ENCODE measurements at places on chromosomes 5 and 9.

GRCh38 chr5:112586596-112587062 lies 151.1 kb upstream of the APC start:
- peak; percentile 21 for DNase-seq

GRCh38 chr9:74803376-74804017 lies 84.2 kb downstream of the TRPM6 start:
- DNase-seq, result no peak

DNA sequence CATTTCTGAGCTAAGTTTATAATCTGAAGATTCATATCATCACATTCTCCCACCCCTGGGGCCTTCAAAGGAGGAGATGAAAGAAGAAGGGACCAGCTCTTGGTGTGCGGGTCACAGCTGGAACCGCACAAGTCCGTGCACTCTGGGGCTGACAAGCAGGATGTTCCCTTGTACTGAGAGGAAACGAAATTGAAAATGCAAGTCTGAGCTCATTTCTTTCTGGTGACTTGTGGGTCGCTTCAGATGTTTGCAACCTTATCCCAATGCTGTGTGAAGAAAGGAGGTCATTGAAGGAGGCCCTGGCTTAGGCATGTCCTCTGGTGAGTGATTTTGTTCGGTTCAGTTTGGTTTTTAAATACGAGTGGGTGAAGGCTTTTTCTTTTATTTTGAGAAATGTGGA lies 59.6 kb downstream of the C9orf152 start:
- DNase-seq, result no peak

DNA sequence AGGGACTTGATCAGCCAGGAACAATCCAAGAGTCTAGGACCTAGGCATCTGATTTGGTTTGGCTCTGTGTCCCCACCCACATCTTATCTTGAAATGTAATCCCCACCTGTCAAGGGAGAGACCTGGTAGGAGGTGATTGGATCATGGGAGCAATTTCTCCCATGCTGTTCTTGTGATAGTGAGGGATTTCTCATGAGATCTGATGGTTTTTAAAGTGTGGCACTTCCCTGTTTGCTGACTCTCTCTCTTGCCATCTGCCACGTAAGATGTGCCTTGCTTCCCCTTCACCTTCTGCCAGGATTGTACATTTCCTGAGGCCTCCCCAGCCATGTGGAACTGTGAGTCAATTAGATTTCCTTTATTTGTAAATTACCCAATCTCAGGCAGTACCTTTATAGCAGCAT lies 201.7 kb upstream of the ACTBL2 start:
- DNase-seq, result no peak

GRCh38 chr9:87950765-87951488 lies 23.4 kb downstream of the CDK20 start:
- DNase-seq, result no peak

GRCh38 chr9:27280860-27281259 lies 16.1 kb downstream of the EQTN start:
- no peak for DNase-seq

GRCh38 chr5:62149879-62150278 lies 156.1 kb upstream of the KIF2A start:
- no peak for DNase-seq

DNA sequence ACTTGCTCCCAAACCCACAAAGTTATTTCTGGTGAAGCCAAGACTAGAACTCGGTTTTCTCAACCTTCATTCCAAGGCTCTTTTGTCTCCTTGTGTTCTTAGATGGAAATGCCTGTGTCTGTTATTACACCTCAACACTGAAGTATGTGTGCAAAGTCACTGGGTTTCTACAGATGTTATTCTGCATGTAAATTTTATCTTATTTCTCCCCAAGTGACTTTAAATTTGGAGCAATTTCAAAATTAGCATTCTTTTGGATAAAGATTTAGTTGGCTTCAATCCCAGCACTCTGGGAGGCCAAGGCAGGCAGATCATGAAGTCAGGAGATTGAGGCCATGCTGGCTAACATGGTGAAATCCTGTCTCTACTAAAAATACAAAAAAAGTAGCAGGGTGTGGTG lies 104.4 kb upstream of the GNA14 start:
- no peak for DNase-seq

GRCh38 chr5:84680908-84681307 lies 296.2 kb upstream of the EDIL3 start:
- DNase-seq, result no peak

DNA sequence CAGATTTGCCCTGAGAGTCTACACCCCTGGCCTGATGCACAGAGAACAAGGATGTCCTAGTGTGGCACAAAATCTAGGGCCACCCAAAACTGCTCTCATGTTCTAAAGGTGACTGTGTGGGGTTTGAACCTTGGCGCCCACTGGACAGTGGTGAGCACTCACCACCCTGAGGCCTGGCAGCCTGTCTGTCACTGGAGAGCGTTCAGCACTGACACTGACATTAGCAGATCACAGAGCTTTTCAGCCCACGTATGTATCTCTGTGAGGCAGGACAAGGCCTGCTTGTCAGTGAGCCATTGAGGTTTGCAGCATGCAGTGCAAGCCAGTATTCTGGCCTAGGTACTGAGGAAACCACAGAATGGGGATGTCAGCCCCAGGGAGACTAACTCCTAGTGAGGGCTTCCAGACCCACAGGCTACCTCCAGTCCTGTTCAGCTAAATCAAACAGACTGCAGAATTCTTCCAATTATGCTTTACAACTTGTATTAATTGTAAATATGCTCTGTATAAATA lies 38.9 kb upstream of the SLC2A8 start:
- DNase-seq, result no peak

DNA sequence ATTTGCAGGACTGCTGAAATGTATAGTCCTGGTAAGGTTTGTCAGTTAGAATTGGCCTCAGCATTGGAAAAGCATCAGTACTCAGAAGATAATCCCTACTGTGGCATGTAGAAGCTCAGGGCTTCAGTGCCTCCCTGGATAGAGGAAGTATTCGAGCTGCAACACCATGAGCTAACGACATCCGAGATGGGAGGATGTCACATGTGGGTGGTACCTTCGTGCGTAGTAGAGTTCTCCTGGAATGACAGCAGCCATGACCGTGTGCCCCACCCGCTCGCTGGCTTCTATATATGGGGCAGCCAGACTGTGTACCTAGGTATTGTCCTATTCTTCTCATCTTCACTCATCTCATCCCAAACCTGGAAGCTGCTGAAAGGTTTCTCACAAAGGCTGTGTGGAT lies 345.8 kb upstream of the KLF9 start:
- no peak for DNase-seq

GRCh38 chr5:173878224-173878967 lies 9.8 kb upstream of the CPEB4 start:
- no peak for DNase-seq

GRCh38 chr9:116460026-116460425 lies 227.1 kb upstream of the TRIM32 start:
- no peak for DNase-seq

DNA sequence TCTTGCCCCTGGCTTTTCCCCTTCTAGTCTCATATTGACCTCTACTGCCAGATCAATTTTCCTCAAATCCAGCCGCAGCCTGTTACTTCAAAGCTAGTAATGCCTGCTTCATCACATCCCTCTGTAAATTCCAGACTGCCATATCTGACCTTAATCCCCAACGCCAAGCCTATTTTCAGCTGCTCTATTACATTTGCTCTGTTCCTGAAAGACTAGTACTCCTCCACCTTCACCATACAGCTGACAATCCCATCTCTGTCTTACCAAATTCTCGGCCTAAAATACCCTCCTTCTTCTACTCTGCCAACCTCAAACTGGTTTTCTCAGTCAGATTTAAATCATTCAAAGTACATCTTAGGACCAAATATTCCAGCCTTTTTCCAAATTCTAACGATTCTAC lies 420.2 kb downstream of the RAB3C start:
- no peak for DNase-seq

- no peak for DNase-seq
These were observed 482 bp downstream of the SLC27A6 start for GRCh38 chr5:128965638-128966302.

- no peak for DNase-seq
These were observed at the start of gene PDE4D for GRCh38 chr5:59893429-59894227. Gene PDE4D (minus strand): TSS chr5:59893726.

DNA sequence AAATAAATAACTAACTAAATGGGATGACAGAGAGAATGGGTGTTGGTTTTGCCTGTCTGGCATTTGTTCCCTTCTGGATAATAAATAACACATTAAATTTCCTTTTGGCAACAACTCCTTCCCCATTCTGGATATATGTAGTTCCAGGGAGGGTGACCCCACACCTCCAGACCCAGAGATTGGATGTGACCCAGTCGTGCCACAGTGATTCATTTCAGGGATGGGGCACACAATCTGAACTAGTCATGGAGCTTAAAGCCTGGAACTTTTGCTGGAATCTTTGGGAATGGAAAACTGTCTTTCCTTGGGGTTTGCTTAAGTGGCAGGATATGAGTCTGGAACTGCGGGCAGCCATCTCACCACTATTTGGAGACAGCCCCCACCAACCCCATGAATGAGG lies 11.3 kb downstream of the KLF9 start:
- no peak for DNase-seq

DNA sequence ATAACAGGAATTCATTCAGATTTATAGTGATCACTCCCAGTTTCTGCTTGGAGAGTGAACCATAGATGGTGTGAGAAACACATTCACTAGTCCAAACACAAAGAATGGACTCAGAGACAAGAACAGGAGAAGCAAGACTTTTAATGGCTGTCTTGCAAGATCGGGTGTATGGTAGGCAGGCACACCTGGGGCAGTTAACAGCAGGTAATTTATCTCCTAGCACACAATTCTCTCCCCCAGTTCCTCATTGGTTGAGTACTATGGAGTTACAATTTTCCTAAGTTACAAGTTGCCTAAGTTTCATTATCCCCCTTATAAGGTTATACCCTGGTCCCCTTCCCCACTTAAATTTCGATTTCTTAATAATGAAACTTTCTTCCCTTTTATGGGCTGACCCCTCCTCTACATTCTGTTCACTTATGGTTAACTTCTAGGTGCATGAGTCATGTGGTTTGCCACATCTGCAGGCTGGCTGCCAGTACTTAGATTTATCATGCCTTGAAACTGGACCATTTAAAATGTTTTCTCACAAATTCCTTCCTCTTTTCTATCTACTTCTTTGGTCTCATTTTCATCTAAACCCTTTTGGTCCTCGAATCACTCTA lies 623.3 kb downstream of the HINT1 start:
- DNase-seq, result peak; percentile 9

DNA sequence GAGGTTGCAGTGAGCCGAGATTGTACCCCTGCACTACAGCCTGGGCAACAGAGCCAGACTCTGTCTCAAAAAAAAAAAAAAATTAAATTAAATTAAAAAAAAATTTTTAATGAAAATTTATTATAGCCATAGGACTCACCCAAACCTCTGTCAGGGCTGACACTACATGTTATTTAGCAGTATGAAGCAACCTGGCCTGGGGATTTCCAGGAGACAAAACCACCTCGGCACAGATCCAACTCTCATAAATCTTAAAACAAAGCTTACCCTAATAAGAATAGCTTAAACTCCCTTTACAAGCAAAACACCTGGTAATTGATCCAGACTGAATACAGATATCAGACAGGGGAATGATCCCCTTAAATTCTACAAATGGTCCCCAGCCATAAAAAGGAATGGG lies 38.4 kb downstream of the PPP1R2B start:
- DNase-seq, result peak; percentile 50

DNA sequence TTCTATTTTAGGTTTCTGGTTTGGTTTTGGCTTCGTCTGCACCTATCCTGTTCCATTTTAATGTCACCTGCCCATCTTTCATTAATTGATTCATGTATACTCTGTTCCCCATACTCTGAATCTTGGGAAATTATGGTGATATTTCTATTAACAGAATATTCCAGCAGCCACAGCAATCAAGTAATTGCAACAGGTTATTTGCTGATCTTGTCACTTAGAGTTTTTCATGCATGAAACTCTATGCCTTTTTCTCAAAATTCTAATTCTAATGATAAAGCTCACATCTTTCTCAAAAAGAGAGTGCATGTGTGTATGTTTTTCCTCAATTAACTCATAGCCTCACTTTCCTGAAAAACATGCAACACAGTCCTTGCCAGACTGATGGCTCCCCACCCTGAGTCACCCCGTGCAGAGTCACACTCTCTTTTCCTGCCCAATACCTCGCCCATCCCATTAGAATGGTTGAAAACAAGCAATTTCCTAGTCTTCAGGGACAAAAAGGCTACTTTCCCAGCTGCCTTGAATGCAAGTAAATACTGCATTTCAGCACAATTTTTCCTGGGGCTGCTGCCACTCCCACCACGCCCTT lies 15.6 kb downstream of the GFRA3 start:
- DNase-seq, result no peak

DNA sequence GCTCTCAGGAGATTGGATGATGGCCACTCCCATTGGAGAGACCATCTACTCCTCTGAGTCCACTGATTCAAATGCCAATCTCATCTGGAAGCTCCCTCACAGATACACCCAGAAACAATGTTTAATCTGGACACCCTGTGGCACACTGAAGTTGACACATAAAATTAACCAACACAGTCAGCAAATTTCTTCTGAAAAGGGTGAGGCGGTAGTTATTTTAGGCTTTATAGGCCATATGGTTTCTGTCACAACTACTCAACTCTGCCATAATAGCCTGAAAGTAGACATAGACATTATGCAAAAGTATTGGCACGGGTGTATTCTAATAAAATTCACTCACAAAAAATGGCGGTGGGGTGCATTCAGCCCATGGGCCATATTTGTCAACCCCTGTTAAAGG lies 244.5 kb upstream of the VLDLR start:
- no peak for DNase-seq

- no peak for DNase-seq
These were observed 24.5 kb upstream of the RAB14 start for GRCh38 chr9:121226175-121226574.

DNA sequence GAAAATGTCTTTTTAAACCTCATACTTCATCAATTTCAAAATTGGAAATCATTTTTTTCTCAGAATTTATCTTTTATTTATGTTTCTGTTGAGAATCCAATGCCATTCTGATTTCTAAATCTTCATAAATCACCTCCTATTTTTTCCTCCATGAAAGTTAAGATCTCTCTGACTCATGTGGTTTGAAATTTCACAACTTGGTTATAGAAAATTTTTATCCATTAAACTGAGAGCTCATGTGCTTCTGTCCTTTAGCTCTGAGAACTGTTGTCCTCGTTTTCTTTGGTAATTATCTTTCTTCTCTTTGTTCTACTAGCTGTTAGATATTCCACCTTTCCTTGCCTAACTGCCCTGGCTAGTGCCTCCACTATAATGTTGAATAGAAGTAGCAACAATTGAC lies 1.5 kb upstream of the RNF180 start:
- DNase-seq, result no peak

- DNase-seq, result no peak
These were observed 8.9 kb downstream of the SYNPO start for GRCh38 chr5:150649108-150650020.

Measured in GM12878 (cell line).